Amniotic stem cell (primary cell): ENCODE measurements at places on chromosomes 7 and 10.

DNA sequence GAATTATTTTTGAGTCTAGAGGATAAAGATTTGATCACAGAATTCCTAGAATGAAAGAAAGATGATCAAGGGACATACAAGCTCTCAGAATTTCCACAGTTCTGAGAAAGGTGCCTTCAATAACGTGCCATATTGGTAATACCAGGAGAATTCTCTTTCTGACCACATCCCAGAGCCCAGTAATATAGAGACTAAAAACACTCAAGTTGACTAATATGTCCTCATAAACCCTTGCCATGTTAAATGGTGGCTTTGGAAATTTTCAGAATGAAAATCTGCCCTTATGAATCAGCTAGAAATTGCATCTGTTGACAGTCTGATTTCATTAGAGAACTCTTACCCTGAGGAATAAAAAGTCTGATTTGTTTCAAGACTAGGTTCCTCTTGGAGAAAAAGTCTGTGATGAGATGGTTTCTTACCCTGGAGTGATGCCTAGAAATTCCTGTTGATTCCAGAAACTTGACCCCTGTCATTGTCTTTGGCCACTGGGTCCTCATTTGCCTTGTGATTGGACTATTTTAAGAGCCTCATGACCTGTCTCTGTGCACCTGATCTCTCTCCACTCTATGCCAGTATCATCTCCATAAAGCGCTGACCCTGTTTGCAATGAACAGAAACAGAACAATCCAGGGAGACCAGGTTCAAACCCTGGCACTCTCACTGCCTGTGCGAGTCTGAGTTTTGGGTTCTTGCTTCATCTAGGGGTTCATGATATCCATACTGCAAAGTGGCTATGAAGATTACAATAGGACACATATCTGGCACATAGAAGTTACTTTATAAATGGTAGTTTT, 3.3 kb downstream of the IL2RA start:
- DNase-seq: no peak

GRCh38 chr10:46540412-46541016, 15.9 kb downstream of the GPRIN2 start:
- no peak for DNase-seq

DNA sequence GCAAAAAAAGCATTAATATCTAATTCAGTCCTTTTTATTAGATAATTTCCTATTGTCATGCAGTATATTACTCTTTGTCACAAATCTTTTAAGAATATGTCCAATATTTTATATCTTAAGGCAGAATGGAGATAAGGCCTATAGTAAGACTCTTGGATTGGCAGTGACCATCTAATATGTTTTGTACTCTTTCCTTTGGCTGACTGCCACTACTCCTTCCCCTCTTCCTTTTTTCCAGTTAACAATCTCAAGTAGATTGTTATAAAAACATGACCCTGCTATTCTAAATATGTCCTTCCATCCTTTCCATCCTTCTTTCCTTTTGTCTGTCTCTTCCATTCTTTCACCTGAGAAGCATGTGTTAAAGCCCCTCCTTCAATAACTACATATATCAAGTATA, 92.8 kb upstream of the TMEM168 start:
- no peak for DNase-seq

- no peak for DNase-seq
Observed at GRCh38 chr10:132413226-132414205, 16.5 kb downstream of the PWWP2B start.

DNA sequence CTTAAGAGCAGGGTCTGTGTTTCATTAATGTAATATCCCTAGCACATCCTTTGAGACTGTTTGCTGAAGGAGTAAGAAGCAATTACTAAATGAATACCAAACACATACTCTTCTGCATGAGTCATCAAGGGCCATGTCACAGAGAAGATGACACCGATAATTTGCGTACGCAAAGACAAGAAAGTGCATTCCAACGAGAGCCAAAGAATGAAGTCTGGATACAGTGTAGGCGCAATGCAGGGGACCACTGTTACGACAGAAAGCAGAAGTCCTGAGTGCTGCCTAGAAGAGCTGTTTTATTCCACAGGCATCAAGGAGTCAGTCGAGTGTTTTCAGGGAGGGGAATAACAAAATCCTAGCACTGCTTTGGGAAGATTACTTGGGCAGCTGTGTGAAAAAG, 62.7 kb downstream of the VPS41 start:
- DNase-seq: no peak

DNA sequence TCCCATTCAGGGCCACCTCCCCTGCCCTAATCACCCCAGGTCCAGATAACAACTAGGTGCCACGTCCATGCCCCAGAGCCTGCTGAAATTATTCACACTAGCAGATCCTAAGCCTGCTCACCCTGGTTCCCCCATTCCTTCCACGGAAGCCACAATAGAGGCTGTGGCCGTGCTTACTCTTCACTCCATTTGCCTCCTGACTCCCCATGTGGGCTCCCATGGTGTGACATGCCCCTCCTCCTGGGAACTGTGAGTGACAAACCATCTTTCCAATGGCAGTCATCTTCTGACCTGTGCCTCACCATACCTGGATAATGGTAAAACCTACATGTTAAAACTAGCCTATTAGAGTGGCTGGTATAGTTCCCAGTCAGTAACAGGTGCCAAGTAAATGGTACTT, 216.2 kb upstream of the PRKCQ start:
- no peak for DNase-seq

GRCh38 chr7:35729061-35729783, 34.3 kb upstream of the HERPUD2 start:
- no peak for DNase-seq

DNA sequence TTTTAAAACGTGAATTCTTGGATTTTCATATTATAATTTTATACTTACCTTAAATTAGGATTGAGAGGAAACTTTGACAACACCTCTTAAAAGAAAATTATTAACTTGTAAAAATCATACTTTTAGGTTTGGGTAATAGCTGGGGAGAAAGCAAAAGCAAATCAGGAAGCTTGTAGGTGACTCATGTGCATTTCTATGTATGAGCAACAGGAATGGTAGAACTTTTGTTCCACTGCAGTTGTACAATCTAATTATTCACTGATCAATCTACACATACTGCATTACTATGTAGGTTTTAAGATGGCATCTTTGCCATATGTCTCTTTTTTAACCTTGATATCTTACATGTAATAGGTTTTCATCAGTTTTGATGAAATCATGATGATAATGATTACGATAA, 223.2 kb downstream of the PRKG1 start:
- DNase-seq: no peak

GRCh38 chr10:69813632-69814031, 11.9 kb downstream of the COL13A1 start:
- no peak for DNase-seq

DNA sequence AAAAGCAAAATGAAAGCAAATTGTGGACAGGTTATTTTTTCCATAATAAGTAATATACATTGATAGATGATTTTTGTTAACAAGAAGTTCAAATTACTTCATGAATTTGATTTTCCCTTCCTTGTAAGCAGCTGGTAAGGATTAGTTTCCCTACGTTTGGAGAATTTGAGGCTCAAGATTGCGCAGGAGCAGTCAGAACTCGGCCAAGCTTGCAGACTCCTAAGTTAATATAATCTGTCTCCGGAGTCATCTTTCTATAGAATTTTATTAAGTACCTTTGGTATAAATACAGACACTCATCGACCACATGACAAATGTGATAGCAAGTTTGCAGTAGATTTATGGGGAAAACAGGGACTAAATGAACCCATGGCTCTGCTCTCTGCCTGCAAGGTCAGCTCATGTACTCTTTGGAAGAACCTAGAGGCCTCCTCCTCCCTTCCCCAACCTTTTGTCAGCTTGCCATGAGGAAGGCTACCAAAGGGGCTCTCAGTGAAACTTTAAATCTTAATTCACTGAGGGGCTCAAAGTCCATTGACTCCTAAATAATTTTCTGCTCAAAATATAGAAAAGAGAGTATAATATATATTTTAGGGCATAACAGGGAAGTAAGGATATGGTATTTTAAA, 89.2 kb upstream of the CTTNBP2 start:
- no peak for DNase-seq

DNA sequence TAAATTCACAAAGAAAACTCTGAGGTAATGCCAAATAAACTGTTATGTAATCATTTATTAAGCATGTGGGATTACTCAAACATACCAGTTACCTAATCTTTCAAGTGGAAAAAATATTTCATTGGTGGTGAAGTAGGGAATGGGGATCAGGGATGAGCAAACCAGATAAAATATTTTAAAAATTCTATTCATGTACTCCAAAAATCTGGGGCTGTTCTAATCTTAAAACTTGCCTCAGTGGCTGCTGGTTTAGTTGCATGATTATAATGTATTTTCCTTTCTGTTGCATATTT, 19.5 kb downstream of the LMOD2 start:
- no peak for DNase-seq

DNA sequence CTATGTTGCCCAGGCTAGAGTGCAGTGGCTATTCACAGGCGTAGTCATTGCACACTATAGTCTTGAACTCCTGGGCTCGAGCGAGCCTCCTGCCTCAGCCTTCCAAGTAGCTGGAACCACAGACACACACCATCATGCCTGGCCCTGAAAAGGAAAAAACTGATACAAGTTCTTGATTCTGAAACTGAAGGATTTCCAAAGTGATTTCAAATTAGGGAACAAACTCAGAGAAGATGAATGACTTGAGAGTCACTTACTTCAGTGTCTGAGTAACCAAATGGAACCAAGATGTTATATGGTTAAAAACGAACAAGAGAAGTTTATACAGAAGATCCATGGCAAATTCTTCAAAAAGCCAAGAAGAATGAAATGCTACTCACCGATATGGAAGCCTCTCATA, 14.4 kb downstream of the CWF19L1 start:
- DNase-seq: no peak

DNA sequence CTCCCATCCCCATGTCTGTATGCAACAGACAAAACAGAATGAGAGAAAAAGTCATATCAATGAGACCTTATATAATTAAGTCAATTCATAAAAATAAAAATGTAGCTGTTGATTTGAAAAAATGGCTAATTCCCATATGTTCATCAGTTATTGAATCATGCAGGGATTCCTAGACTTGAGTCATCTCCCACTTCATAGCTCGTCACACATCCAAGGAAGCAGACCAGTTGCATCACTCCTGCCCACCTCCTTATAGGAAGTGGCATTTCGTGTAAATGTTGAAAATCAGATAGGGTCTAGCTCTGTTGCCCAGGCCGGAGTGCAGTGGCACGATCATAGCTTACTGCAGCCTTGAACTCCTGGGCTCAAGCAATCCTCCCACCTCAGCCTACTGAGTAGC, 56.1 kb upstream of the SH2B2 start:
- DNase-seq: no peak

- DNase-seq: no peak
Observed at GRCh38 chr7:121103579-121103978, 115.1 kb downstream of the CPED1 start.

DNA sequence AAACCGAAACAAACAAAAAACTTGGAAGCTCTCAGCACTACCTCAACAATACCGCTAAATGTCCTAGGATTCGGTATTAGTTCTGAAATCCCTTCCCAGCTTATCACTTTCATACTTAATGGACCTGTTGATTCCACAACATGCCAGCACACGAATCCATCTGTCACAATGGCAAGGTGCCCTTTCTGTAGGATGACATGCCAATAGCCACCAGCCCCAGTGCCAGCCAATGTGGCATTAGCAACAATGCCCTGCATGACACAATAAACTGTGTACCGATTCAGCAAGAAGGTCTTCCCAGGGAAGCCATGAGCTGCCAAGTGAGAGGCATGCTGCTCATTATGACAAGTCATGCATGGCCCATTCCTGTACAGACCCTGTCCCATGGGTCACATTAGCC, 35.6 kb upstream of the CHCHD3 start:
- no peak for DNase-seq

GRCh38 chr7:12965767-12966166, 278.3 kb downstream of the ARL4A start:
- DNase-seq: no peak

DNA sequence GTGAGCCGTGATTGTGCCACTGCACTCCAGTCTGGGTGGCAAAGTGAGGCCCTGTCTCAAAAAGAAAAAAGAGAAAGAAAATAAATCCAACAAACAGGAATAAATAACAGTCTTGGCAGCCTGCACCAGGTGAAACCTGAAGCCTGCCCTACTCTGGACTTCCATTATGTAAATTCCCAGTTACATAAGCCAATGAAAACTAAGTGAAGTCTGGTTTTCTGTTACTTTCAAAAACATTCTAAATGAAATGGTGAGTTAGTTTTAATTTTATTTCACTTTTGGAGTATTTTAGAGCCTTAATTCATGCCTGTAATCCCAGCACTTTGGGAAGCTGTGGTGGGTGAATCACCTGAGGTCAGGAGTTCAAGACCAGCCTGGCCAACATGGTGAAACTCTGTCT, 22.5 kb upstream of the HIBADH start:
- DNase-seq: no peak

- no peak for DNase-seq
Observed at GRCh38 chr7:136502162-136502561, 366.3 kb upstream of the CHRM2 start.

- no peak for DNase-seq
Observed at GRCh38 chr10:86664341-86665217, 3.7 kb upstream of the LDB3 start.

- no peak for DNase-seq
Observed at GRCh38 chr7:2010101-2010500, 222.6 kb downstream of the MAD1L1 start.

- no peak for DNase-seq
Observed at GRCh38 chr7:34191162-34191561, 285.8 kb downstream of the BMPER start.

DNA sequence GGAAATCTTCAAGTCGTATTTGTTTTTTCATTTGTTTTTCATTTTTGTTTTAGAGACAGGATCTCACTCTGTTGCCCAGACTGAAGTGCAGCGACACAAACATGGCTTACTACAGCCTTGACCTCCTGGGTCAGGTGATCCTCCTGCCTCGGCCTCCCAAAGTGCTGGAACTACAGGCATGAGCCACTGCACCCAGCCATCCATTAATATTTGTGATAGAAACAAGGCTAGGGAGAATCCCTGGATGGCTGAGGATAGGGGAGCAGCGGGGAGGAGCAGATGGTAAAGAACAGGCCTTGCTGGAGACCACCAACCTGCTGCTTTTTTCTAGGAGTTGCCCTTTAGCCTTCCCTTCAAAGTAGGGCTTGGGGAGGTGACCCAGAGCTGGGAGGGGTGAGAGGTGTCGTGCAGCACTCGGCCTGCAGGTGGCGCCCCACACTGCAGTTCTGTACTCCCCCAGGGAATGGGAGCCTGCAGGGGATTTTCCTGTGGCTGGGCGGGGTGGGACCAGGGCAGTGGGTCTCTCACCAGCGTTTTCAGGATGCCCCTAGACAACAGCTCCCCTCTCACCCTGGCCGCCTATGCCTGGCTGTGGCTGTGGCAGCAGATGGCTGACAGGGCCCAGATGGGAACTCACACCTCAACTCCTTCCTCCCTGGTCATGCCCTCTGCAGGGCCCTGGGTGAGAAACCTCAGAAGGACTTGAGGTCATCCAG, 12.6 kb upstream of the CDH23 start:
- DNase-seq: no peak

- DNase-seq: no peak
Observed at GRCh38 chr7:15684871-15685270, 1.6 kb downstream of the MEOX2 start.

GRCh38 chr7:18494821-18495408, 634 bp upstream of the HDAC9 start:
- no peak for DNase-seq

GRCh38 chr7:94045581-94045980, 41.4 kb upstream of the BET1 start:
- no peak for DNase-seq

GRCh38 chr7:38057829-38058228, 120.2 kb upstream of the STARD3NL start:
- no peak for DNase-seq
